Memory B cell (primary cell): ENCODE measurements at places on chromosomes 4 and X.

DNA sequence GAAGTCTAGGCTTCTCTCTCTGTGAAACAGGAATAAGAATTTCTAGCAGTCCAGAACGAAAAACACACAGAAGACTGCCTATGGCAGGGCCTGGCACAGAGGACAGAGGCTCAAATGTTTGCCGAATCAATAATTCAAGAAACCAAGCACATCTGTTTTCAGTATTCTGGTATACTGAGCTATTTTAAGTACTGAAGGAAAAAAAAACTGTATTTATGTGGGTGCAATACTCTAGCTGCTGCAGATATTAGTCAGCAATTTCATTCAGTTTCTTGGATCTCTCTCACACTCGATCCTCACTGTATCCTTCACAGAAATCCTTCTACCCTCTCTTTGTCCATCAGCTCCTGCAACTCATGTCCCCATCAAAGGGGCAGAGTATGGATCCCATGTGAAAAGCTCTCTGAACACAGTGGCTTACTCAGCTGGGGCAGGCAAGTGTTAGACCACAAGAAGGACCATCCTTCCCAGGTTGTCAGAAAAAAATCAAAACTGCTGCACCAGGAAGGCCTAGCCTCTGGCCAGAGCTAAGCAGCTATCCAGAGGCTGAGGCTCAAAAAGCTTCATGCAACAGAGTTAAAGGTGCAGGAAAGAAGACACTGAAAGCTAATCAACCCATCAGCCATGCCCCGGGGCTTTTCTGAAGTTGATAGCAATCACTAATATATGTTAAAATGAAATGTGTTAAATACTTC is 9.1 kb upstream of the USO1 start:
- DNase-seq, result no peak

GRCh38 chr4:132683957-132684356 is 465.1 kb upstream of the PCDH10 start:
- DNase-seq, result no peak

GRCh38 chr4:9898596-9899305 is 117.3 kb downstream of the DRD5 start:
- DNase-seq, result no peak

GRCh38 chr4:132694775-132695174 is 454.3 kb upstream of the PCDH10 start:
- DNase-seq, result no peak

DNA sequence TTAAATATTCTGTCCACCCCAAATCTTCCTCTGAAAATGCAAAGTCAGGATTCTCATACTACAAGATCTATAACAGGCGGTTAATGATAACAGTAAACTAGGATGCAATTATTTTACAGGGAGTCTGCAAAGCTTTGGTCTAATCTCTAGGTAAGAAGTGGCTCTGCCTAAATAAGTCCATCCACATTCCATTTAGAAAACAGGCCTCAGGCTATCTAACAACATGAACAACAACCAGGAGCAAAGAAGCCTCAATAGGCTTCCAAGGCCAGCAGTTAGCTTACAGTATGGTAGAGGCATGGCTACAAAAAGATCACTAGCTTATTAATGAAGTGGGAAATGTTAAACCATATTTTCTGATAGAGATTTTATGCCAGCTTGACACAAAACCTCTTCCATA is 6.4 kb downstream of the MAB21L2 start:
- no peak for DNase-seq

DNA sequence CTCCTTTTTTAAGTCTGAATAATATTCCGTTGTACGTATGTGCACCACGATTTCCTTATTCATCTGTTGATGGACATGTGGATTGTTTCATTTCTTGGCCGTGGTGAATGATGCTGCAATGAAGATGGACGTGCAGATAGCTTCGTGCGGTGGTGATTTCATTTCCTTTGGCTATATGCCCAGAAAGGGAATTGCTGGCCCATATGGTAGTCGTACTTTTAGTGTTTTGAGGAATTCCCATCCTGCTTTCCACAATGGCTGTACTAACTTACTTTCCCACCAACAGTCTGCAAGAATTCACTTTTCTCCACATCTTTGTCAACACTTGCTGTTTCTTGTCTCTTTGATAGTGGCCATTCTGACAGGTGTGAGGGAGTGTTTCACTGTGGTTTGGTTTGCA is 12.8 kb downstream of the ZFP42 start:
- no peak for DNase-seq

DNA sequence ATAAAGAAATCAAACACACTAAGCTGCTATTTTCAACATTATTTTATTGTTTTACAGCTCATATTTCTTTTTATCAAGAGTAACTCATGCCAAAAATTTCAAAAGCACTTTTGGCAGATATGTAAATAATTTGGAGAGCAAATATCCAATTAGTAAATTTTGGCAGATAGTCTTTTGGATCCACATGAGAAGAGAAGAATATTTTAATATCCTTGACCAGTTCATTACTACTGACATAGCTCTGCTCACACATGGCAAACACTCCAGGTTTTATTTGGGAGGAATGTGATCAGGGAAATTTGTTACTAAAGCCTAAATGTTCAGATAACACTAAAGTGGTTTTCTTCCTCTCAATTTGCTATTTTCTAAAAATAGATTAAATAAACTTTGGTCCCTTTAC is 1054.3 kb downstream of the FAT4 start:
- no peak for DNase-seq

DNA sequence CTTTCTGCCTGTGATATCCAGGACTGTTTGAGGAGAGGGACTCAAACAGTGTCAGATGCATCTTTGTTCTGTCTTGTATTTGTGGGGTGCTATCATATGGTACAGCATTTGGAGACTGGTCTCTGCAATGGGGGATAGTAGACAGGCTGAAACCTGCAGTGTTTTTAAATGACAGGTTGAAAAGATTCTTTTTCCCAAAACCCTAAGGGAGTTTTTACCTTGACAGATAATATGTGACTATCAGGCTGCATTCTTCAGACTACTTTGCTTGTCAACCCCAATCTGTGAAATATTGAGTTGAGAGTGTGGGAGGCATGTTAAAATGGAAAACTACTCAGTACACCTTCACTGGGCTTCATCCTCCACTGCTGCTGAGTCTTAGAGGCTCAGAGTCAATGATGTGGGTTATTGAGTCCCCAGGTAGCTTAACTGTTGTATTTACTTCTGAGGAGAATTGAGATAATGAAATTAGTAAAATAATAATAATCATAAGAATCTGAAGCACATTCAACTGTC is 274.9 kb downstream of the GASK1B start:
- no peak for DNase-seq

DNA sequence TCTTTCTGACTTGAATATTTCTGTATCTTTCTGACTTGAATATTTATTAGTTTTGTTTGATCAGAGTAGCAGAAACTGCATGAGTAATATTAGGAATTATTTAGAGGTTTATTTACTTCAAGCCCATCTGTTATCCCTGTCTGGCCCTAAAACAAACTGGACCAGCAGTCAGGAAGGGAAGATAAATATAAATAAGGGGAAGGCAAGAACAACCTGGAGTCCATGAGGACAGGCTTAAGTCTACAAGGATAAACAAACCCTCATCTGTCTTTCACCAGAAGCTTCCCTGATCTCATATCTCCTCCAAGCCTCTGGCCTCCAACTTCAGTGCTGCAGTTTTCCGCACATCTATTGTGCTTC is 524.9 kb downstream of the CENPC start:
- no peak for DNase-seq

DNA sequence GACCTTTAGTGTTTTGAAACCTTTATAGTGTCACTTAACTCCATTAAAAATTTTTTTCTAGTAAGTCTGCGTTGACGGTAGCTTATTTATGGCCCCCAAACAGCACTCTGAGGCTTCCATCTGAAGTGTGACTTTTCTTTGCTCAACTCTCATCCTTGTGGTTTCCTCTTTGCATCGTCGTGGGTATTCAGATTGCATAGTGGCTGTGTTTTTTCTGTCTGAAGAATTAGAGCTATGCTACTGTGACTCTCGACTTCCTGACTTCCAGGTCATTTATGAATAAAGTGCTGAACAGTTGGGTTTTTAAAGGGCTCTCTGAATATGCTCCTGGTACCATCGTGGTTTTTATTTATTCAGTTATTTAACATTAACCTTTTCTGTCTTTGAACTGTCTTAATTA is 44.9 kb downstream of the JADE1 start:
- DNase-seq, result no peak

DNA sequence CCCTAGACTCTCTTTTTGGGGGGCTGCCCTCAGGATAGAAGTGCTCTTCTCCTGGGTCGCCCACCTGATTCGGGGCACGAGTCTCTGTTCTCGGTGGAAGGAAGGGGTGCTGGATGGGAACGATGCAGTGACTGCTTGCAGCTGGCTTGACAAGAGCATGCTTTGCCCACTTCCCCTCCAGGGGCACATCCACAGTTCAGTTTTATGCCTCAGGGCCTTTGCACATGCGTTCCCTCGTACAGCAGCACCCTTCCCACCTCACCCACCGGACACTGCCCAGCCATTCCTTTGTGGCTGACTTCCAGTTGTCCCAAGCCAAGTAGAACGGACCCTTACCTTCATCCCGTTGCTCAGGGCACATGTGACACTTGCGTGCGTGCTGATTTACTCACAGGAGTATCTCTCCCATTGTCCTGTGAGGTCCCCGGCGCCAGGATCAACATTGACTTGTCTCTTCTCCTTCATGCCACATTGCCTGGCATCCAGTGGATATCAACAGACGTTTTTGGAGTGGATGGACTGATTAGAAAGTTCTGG is 60.0 kb downstream of the C4orf50 start:
- DNase-seq, result no peak

DNA sequence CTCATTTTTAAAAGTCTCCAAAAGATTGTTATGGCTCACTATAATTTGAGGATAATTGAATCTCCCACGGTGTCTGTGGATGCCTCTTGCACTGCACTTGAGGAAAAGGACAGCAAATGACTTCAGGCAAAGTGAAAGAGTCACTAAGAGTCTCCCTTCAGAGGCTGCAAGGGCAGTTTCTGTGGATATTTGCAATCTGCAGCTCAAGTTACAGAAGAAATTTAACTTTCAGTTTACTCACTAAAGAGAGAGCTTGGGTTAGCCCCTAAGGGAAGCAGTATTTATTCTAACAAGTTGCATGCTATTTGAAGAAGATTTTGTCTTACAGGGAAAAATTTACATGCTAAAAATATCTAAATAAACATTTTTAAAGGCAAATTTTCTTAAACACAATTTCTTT is 912.0 kb upstream of the TENM3 start:
- no peak for DNase-seq

DNA sequence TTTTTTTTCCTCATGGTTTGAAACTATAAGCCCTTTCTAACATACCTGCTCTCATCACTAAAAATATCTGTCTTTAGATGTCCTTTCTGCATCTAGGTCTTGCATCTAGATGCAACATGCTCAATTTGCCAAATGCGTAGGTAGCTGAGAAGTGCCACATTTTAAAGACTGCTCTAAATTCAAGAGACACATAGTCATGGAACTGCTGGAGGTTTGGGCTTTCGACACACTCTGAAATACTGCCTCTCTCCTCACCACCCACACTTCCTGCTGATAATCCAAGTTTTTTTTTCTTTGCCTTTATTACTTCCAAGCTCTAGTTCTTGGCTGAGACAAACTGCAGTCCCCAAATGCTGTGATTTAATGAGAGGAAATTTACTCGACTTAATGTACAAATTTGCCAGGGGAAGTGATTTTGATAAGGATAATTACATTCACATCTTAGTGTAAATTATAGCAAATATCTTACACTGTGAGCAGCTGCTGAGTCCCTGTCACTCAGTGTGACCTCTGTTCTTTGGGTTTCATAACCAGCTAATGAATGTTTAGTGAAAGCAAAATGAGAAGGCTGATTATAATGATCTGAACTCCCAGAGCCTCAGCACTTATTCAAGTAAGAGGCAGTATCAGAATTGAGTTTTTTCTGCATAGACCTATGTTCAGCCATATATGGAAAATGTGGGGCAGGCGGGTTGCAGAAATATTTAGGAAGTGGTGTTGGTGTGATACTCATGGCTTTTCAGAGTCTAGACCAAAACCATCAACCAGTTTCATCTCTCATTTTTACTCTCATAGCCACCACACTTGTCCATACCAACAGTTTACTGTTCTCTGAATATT is 31.3 kb downstream of the DRD5 start:
- DNase-seq, result no peak

DNA sequence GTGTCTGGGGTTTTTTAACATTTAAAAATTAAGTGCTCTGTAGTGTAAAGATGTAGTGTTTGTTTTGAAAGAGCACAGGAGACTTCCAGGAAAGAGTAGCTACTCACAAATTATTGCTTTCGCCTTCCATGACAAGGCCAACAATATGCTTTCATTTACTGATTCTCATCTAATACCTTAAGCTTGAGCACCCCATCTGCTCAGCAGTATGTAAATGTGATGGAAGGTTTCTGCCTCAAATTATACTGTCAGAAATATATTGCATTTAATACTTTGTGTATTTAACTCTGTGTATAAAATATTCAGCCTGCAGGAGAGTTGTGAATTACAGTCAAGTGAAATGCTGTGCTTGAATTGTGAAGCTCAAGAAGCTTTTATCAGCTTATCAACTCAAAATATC is 296.3 kb upstream of the ATOH1 start:
- no peak for DNase-seq

DNA sequence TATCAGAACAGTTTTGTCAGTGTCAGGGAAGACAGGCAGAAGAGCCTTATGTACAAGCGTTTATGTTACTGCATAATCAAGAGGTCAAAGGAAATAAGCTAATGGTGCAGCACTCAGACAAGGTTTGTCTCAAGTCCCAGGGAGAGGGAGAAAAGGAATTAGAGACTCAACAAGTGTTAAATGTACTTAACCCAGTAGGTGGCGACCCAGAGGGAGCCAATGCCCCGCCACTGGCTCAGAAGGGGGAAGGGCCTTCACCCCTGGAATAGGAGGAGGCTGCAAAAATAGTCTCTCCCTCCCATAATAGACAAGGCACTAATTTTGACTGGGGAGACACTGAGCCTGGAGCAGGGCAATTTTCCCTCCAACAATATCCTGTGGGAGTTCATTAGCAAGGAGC is 14.1 kb upstream of the PAPSS1 start:
- DNase-seq, result no peak

DNA sequence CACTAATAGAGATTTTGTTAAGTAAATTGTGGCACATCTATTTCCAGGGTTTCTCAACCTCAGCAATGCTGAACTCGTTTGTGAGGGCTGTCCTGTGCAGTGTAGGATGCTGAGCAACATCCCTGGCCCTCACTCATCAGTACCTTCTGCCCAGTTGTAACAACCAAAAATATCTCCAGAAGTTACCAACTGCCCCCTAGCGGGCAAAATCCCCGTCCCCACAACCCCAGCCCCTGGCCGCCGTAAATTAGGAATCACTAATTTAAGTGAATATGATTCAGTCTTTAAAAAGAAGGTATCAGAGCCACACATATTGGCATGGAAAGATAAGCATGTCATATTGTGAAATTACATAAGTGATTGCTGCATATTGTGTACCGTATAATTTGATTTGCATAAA is 123.4 kb downstream of the ASB9 start:
- DNase-seq, result no peak

GRCh38 chrX:6910218-6910617 is 237.3 kb upstream of the STS start:
- DNase-seq, result no peak

DNA sequence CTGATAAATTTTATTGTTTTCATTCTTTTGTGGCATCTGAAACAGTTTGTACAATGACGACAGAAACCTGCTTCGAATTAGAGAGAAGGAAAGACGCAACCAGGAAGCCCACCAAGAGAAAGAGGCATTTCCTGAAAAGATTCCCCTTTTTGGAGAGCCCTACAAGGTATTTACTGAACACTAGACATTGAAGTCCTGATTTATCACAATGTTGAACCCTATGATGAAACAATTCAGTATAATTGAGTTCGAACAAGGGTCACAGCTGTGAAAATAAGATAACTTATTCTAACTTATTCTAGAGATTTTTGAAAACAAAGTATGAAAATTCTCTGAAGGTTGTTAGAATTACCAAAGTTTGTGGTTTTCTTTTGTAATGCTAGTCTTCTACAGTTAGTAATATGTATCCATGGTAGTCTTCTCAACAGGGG is 111.3 kb downstream of the AFF1 start:
- DNase-seq, result no peak
